ENCODE measurements at places on chromosomes 2 and 18.

GRCh38 chr2:125684256-125684655 is 971.7 kb upstream of the GYPC start:
- DNase-seq: no peak

GRCh38 chr2:31082002-31082401 is 56.2 kb downstream of the GALNT14 start:
- no peak for DNase-seq

- no peak for DNase-seq
These were observed 73.6 kb downstream of the LPIN2 start for GRCh38 chr18:2939317-2939716.

DNA sequence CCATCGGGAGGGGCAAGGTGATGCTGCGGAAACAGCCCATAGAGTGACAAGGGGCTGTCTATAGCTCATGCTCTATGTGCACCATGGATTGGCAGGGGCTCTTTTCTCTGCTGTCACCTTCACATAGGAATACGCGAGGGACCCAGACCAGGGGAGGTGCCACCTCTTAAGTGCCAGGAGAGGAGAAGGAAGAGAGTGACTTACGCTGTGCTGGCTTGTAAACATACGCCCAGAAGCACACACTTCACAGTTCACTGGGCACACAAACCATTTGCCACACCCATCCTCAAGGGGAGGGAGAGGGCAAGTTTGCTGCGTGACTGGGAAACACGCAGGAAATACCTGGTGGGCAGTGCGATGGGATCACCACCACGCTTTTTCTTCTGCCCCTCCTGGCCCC is 65.1 kb upstream of the GPR45 start:
- DNase-seq: no peak

DNA sequence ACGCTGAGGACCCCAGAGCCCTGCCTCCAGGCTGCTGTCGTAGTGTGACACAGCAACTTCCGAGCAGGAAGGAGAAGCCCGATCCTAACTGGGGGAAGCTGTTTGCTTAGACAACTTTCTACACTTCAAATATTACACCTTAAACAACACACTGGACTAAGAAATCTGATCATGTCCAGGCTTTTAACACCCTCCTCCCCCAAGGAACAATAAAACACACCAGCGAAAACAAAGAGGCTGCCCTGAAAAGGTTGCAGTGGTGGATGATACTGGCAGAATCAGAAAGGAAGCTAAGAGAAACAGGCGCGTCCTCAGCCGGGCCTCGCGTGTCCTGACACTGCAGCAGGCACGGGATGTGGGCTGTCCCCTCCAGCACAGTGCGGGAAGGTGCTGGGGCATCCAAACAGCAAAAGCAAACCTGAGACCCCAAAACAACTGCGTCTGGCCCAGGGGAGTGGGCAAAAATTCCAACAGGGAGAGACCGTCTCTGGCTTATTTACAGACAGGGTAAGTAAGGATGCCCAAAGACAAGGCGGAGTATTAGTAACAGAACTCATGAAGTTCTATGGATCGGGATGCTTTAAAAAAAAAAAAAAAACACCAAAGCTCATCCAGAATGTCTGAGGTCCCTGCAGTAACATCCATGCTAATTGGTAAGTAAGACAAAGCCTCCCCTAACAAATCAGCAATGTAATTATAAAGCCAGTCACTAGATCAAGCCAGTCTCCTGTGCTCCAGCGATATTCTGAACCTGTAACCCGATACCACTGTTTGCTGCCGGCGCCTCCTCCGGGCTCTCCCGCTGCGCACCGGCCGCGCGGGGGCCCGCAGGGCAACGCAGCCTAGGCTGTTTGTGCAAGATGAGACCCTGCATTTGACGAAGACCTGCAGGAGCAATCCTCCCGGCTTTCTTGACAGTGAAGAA is 9.0 kb downstream of the SERTAD2 start:
- DNase-seq: peak; percentile 48

- no peak for DNase-seq
These were observed 53.5 kb downstream of the LRRFIP1 start for GRCh38 chr2:237680702-237681478.

GRCh38 chr2:46818141-46818621 is 97.4 kb downstream of the MCFD2 start:
- no peak for DNase-seq

GRCh38 chr18:13984080-13984479 is 68.7 kb upstream of the MC2R start:
- DNase-seq: no peak

Measured in stimulated activated CD4-positive, alpha-beta T cell treated with anti-CD3 and anti-CD28 coated beads, Interleukin-4, amount 100 ng/mL, for 4 hours (primary cell).